ENCODE measurements at places on chromosomes 5 and 9.
A peak's percentile ranks its signal among the peaks of the same experiment; 100 is the strongest.

GRCh38 chr5:73412597-73412988, 36.0 kb downstream of the FOXD1 start:
- no peak for DNase-seq

GRCh38 chr5:134837530-134838181, 8.1 kb upstream of the C5orf24 start:
- no peak for DNase-seq

DNA sequence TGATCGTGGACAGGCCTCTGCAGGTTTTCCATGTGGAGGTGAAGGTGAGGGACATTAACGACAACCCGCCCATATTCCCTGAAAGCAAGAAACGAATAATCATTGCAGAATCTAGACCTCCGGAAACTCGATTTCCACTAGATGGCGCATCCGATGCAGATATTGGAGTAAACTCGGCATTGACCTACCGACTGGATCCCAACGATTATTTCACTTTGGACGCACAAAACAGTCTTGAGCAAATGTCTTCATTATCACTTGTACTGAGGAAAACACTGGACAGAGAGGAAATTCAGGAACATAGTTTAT, 621 bp downstream of the PCDHA13 start:
- DNase-seq = no peak

DNA sequence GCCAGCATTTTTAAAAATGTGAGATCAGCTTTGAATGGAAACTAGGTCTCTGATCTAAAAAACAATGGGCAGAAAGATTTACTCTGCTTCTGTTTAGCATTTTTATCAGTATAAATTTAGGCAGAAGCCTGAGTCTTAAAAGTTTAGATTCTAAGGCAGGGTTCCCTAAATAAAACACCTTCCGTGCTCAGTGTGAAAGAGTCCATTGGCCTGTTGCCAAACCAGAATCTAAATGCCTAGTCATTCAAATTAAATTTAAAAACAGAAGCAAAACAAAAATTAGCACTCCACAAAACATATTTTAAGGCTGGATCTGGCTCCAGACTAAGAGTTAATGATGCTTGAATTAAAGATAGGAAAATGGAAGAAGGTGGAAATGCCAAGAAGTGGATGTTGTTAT, 4.5 kb downstream of the TYRP1 start:
- DNase-seq = no peak

GRCh38 chr9:113990570-113990907, 87.6 kb downstream of the AMBP start:
- no peak for DNase-seq

DNA sequence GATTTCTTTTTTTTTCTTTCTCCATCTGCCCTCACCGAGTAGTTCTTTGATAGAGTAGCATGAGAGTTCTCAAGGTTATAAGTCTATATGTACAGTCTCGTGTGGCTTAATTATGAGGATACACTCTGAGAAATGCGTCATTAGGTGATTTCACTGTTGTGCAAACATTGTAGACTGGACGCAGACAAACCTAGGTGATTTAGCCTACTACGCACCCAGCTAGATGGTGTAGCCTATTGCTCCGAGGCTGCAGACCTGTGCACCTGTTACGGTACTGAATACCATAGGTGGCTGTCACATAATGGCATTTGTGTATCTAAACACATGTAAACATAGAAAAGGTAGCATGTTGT, 26.9 kb upstream of the CORO2A start:
- no peak for DNase-seq

GRCh38 chr5:157993986-157994691, 135.2 kb upstream of the CLINT1 start:
- DNase-seq = no peak

DNA sequence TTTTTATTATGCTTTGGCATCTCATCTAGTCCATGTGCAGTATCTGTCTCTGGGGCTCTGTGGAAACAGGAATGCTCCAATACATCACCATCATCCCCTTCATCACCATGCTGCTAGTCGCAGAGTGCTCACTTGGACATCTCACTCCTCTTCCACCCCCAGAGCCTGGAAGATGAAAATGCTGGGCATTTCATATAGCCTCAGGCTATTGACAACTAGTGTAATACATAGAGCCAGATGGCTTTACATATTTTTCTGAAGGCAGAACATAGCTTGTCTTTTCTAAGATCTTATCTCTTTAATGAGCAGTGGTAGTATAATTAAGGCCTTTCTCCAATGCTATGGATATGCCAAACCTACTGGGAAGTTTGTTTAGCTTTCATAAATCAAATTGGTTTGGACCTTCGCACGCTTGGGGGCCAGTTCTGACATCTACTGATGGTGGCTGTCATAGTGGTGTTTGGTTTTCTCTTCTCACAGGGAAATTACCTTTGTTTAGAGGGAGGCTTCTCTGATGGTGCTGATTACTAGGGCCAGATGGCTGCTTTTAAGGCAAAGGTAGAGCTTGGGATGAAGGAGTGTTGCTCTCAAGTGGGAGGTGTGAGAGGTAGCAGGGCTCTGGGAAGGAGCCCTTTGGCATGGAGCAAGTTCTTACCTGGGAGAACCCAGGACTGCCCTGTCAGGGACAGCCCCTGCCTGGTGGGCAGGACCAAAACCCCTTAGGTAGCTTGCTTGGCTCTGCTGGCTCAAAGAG, 63.1 kb upstream of the CXCL14 start:
- DNase-seq = no peak

- no peak for DNase-seq
These were observed 3.4 kb downstream of the CAMSAP1 start for GRCh38 chr9:135903786-135904520.

GRCh38 chr5:177327539-177328522, 16.1 kb upstream of the MXD3 start:
- DNase-seq = no peak

DNA sequence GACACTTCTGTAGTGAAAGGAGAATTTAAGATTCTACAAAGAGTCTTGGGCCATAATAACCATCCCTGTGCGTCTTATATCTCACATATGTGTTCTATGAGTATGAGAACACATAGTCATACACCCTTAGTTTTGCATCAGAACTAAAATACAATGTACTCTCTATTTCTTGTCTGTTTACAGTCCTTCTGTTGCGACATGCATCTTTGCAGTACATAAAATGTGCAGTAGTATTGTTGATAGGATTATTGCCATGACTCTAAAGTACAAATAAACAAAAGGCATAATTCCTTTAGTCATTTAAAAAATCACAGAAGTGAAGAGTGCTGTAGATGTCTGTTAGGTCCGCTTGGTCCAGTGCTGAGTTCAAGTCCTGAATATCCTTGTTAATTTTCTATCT, 201.9 kb downstream of the NR3C1 start:
- no peak for DNase-seq

DNA sequence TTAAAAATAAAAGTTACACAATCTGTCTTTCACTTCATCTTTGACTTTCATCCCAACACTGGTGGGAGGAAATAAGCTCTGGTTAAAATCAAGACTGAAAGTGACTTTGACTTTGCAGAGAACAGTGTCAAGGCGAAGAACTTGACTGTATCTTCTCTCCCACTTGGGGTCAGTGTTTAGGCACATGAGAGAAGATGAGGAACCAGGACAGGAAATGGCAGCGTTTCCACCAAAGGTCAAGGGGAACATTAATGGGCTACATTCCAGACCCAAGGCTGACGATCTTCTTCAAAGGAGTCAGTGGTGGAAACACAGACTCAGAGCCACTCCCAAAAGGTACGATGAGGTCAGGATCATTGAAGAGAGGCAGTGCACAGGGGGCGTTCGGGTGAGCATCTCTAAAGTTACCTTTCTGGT, 409.5 kb downstream of the ARHGEF28 start:
- no peak for DNase-seq

DNA sequence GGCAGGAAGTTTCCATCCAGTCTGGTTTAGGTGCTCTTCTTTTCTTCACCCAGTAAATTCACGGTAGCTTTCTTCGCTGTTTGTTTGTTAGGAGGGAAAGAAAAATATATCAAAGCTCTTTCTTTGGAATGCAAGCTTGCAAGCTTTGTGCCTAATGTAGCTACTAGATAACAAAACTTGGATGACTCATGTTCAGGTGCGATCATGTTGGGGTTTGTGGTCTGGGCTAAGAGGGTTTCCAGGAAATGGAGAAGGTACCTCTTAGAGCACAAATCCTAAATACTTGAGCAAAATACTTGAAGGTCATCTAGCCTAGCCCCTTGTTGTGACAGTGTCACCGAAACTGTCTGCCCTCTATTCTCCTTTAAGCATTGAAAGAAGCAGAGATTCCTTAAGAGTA, 17.7 kb downstream of the SRP19 start:
- DNase-seq = no peak

DNA sequence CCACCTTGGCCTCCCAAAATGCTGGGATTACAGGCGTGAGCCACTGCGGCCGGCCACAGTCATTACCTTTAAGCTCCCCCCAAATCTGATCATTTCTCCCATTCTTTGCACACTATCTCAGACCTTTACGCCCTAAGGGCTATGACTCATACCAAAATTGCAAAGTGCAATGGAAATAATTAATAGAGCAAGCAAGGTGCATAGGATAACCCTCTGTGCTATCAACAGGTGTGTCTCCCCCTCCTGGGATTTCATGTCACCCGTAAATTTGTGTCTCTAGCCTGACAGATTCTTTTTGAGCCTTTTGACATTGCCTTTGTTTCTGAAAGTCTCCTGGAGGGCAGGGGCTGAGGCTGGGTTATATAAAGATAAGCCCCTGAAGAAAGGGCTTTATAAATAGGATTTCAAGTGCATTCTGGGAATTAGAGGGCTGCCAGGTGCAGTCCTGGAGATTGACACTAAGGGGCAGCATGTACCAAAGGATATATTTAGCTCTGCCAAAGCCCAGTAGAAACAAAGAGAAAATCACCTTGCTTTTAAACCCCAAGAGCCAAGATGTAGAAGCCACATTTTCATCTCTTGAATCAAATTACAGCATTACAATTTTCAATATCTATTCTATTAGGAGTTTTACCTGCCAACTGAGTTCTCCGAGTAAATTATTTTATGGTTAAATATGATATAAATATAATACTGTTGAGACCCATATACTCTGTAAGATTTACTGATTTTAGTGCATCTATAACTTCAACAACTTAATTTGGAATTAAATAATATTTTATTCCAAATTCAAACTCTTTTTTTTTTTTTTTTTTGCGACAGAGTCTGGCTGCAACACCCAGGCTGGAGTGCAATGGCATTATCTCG, 18.2 kb downstream of the S100Z start:
- DNase-seq = peak; percentile 27

- no peak for DNase-seq
These were observed 267.6 kb downstream of the TRIM32 start for GRCh38 chr9:116954731-116955130.

DNA sequence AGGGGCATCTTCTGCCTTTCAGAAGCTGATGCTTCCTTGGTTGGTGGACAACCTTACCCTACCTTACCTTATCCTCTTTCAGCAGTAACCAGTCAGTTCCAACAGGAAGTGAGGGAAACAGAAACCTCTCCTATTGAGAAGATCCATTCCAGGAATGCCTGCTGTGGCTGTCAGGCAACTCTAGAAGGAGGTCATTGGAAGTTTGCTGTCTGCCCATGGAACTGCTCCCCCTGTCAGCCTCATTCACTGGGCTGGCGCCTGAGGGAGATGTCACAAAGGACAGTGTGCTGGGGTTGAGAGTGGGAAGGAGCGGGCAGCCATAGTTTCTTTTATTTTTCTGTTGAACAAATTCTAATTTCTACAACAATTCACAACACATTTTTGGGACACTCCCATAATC, 54.7 kb downstream of the IRX1 start:
- no peak for DNase-seq

DNA sequence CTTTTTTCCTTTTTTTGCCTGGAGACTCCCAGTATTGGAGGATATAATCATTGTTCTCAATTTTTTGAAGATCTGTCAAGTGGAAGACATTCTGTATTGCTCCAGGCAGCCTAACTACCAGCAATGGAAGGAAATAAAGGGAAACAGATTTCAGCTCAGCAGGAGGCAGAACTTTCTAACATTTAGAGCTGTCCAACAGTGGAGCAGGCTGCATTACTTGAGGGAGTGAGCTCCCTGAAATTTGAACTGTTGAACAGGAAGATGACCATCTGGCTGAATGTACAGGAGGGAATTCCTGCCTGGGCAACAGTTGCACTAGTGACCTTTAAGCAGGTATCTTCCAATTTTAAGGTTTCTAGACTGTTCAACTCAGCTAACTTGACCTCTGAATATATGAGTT, 1.1 kb upstream of the GAPVD1 start:
- no peak for DNase-seq

DNA sequence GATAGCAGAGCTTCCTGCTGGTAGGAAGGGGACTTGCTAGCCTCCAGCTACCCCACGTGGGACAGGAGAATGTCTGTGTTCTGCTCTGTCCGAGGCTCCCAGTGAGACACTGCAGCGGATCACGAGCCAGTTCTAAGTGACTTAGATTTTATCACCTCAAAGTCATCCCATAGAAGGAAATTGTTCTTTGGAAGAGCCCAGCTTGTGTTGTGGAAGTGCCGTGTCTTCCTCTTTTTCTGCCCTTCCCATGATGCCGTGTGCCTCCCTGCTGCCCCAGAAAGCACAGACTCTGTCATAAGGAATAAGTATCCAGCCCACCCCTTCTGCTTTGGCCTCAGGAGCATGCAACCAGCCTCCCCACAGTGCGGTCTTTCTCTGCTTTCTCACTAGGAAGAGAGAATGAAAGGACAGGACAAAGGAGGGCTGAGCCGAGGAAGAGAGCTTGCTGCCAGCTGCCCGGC, 35.6 kb downstream of the RUFY1 start:
- DNase-seq = no peak

GRCh38 chr5:59423021-59423420, 470.5 kb downstream of the PDE4D start:
- DNase-seq = no peak

- DNase-seq = no peak
These were observed 38.9 kb upstream of the STXBP1 start for GRCh38 chr9:127572961-127573721.

- no peak for DNase-seq
These were observed 32.2 kb downstream of the ANXA6 start for GRCh38 chr5:151125421-151125820.

GRCh38 chr5:178507151-178507932, 82.9 kb downstream of the COL23A1 start:
- no peak for DNase-seq

DNA sequence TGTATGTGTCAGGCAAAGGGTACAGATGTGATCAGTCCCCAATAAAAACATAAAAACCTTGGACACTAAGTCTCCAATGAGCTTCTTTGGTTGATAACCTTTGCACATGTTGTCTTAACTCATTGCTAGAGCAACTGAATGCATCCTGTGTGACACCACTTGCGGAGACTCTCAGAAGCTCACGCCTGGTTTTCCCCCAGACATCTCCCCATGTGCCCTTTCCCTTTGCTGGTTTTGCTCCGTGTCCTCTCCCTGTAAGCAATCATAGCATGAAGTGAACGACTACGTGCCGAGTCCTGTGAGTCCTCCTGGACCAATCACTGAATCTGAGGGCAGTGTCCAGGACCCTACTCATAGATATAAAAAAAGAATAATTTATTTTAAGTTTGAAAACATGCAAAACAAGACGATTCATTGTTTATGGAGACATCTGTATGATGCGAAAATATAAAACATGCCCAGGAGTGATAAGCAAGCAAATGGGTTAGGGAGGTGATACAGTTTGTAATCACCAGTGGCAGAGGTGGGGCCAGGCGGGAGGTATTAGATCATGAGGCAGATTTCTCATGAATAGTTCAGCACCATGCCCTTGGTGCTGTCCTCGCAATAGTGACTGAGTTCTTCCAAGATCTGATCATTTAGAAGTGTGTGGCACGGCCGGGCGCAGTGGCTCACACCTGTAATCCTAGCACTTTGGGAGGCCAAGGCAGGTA, 115.5 kb downstream of the MED10 start:
- no peak for DNase-seq

- DNase-seq = no peak
These were observed 131.3 kb downstream of the PDZD2 start for GRCh38 chr5:31770132-31770720.

Data from effector CD8-positive, alpha-beta T cell (primary cell).